Placental epithelial cell (primary cell): ENCODE measurements at places on chromosomes 11 and 22. TPM values are rescaled to one million over a fixed set of nuclear protein-coding genes. Genes with fewer than 3 reads are reported as not detected.

The PC gene
- 4.3 and 11.2 TPM in 2 replicates for total RNA-seq

The NTM gene
- 39.3 and 45.8 TPM in 2 replicates for total RNA-seq

The MEI1 gene
- 0.39 TPM in 1 of 2 replicates, not detected in the other for total RNA-seq

The PGA5 gene
- total RNA-seq, result not detected in 2 replicates

The SAA2 gene
- total RNA-seq, result not detected in 2 replicates

The KRTAP5-10 gene
- not detected in 2 replicates for total RNA-seq

The KRTAP5-11 gene
- total RNA-seq, result not detected in 2 replicates

The MAPK12 gene
- 3.4 and 7.9 TPM in 2 replicates for total RNA-seq

The ANO1 gene
- total RNA-seq, result 36.7 and 39.7 TPM in 2 replicates

The PI4KA gene
- 43.6 and 49.9 TPM in 2 replicates for total RNA-seq

The SYT13 gene
- total RNA-seq, result under 0.01 TPM in 1 of 2 replicates, not detected in the other
